ENCODE measurements at places on chromosomes 2 and 18. TPM values are rescaled to one million over a fixed set of nuclear protein-coding genes. Genes with fewer than 3 reads are reported as not detected.

CNGA3 gene
- total RNA-seq = 0.23 TPM

XDH gene
- 0.71 TPM for total RNA-seq

AOX1 gene
- total RNA-seq = 48.5 TPM

KHK gene
- 1.6 TPM for total RNA-seq

ABCG8 gene
- total RNA-seq = 0.80 TPM

CTNNA2 gene
- 0.37 TPM for total RNA-seq

USP37 gene
- 13.6 TPM for total RNA-seq

TWSG1 gene
- 55.8 TPM for total RNA-seq

FBLN7 gene
- 7.0 TPM for total RNA-seq

TNFRSF11A gene
- total RNA-seq = 4.3 TPM

DNA sequence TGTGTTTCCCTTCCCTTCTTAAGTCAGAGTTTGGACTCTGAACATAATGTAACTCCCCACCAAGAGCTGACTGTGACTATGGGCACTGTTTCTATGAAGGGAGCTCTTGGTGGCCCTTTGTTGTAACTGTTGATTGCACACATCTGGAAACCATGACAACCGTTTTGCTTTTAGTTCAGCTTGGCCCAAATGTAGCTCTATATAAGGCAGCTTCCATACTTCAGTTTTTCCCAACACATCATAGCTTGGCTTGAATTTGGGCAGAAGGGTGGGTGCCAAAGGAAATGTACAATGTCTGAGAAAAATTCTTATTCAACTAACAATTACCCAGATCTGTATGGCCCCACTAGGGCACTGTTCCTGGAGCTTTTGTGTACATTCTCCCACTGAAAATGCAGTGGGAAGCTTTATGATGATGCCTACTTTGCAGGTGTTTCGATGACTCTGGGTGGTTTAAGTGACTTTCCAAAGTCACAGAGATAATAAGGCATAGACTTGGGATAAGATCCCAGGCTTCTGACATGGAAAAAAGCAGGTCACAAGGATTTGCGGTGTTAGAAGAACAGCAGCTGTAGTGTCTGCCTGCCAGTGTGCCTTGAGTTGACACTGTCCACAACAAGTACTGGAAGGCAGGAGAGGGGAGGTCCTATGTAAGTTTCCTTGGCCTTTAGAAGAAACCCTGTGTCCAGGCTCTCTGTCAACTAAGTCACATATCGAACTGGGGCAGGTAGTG lies 2.4 kb upstream of the CETN1 start:
- no peaks in the 10 kb centered on the region for H3K27me3 ChIP-seq
- H3K4me1 ChIP-seq = peaks cover 57% of the 10 kb centered on the region
- peak; percentile 98 for DNase-seq
- H3K4me3 ChIP-seq = no peak overlapping the region
- H3K36me3 ChIP-seq = no peaks in the 10 kb centered on the region

DNA sequence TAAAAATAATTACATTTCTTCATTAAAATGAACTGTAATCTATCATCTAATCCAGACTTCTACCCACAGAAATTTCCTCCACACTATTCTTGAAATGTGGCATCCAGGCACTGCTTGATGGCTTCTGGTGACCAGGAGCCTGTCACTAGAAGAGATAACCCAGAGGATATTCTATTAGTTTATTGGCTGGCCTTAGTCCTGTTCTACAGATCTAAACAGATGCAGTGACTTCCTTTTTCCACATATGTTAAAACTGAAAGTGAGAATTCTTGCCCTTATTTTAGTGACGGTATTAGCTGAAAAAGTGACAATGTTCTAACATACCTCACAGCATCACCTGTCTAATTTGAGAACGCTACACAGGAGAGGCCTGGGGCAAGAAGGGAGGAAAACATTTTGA lies 775.4 kb downstream of the TSN start:
- H3K36me3 ChIP-seq = no peaks in the 10 kb centered on the region
- no peak overlapping the region for H3K27ac ChIP-seq
- no peak for DNase-seq
- H3K27me3 ChIP-seq = no peaks in the 10 kb centered on the region
- no peak overlapping the region for H3K4me3 ChIP-seq
- H3K4me1 ChIP-seq = peaks cover 4% of the 10 kb centered on the region

DNA sequence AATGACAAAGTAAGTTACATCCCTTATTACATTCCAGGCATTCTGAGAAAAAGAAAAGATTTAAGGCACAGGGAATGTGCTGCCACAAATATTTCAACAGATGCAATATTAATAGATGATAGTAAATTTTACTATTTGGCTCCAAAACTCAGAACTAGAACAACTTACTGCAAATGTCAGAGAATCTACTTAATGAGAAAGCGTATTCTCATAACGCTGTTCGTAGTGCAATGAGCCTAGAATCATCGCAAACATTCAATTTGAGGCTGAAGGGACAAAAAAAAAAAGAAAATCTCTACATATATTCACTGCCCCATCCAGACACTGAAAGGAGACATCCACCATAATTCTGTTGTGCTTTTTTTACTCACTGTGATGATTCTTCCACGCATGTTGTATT lies 272.1 kb upstream of the DOK6 start:
- H3K27me3 ChIP-seq = no peaks in the 10 kb centered on the region
- H3K4me1 ChIP-seq = no peaks in the 10 kb centered on the region
- H3K27ac ChIP-seq = no peak overlapping the region
- no peak for DNase-seq
- no peaks in the 10 kb centered on the region for H3K36me3 ChIP-seq
- H3K4me3 ChIP-seq = no peak overlapping the region

DNA sequence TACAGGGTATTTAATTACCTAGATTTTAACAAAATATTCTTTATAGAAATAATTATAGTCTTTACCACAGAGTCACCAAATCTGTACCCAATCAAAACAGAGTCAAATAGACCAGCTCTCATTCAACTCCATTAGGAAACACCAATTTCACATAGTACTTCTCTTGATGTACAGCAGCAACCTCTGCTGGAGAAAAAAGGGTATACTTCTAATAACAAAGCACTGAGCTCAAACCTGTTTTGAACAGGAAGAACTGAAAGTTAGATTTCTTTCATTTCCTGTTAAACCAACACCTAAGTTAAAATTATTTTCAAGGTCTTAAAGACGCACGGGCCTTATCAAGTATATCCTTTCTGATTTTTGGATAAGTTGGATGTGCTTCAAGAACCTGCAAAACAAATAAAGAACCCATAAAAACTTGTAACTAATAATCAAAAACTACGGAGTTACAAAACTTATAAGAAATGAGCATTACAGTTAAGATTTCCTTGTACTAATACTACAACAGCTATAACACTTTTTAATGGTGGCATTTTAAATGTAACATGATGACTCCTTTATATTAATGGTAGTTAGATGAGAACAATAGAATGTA lies 79.0 kb downstream of the TTC21B start:
- no peaks in the 10 kb centered on the region for H3K4me1 ChIP-seq
- H3K4me3 ChIP-seq = no peak overlapping the region
- H3K36me3 ChIP-seq = peaks cover 29% of the 10 kb centered on the region
- DNase-seq = peak; percentile 79
- H3K27me3 ChIP-seq = no peaks in the 10 kb centered on the region
- H3K27ac ChIP-seq = no peak overlapping the region

GRCh38 chr2:206083602-206084438 lies 2.2 kb downstream of the INO80D start:
- peaks cover 3% of the 10 kb centered on the region for H3K36me3 ChIP-seq
- H3K4me1 ChIP-seq = no peaks in the 10 kb centered on the region
- no peaks in the 10 kb centered on the region for H3K27me3 ChIP-seq
- H3K27ac ChIP-seq = peak overlapping the region; percentile 100

DNA sequence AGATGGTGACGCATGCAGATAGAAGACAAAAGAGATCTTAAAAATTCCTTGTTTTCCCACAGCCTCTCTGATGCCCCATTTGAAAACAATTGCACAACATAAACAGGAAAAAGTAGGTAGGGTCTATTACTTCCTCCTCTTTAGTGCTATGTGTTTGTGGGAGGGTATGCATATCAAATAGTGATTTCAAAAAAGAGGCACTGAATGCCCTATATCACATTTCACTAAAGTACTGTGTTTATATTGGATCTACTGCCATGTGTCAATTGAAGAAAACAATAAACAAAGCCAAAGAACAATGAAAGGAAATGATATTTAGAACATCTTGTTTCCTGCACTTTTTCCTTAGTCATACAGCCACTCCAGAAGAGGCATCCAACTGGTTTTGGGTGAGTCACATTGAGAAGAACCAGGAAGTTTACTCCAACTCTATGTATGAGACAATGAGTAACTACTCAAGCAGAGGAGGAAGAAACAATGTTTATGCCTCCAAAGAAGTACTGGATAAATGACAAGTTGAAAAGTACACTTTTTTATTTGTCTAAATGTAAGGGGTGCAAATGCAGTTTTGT lies 583.6 kb downstream of the FBXO15 start:
- H3K27ac ChIP-seq = no peak overlapping the region
- H3K27me3 ChIP-seq = no peaks in the 10 kb centered on the region
- DNase-seq = no peak
- no peaks in the 10 kb centered on the region for H3K4me1 ChIP-seq
- H3K4me3 ChIP-seq = no peak overlapping the region

DNA sequence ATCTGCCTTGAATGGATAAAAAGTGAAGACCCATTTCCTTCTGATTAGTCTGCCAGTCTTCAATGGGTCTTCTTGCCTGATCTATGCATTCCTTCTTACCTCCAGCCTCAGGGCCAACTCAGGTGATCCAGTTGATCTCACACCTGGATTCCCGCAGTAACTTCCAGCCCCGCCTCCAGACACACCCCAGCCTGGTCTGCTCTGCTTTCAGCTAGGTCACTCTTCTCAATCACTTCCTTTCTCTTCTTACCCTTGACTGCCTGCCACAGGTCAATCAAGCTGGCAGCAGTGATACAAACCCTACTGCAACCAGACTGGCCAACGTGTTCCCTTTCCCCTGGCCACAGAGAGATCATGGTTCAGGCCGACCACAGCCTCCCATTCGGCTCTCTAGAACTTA lies 263.6 kb downstream of the ZNF516 start:
- peaks cover 20% of the 10 kb centered on the region for H3K4me1 ChIP-seq
- H3K27ac ChIP-seq = no peak overlapping the region
- no peaks in the 10 kb centered on the region for H3K36me3 ChIP-seq

DNA sequence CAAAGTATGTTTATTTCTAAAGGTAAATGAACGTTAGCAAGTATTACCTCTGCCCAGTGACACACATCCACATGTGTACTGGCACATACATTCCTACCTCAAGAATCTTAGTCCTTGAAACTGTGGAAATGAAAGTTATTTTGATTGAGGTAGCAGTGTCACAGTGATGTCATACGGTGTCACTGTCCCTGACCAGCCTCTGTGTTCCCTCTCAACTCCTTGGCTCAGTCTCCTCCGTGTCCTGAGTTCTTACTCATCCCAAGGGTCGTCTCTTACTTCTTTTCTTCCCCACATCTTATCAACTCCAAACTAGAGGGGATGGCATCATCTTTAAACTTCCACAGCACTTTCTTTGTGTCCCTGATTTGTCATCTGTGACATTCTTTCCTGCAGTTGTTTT lies 3.3 kb downstream of the NCK2 start:
- H3K27ac ChIP-seq = peak overlapping the region; percentile 43
- H3K27me3 ChIP-seq = no peaks in the 10 kb centered on the region
- no peaks in the 10 kb centered on the region for H3K36me3 ChIP-seq
- no peak overlapping the region for H3K4me3 ChIP-seq
- no peak for DNase-seq
- H3K4me1 ChIP-seq = peaks cover 15% of the 10 kb centered on the region

GRCh38 chr2:174263997-174264396 lies 15.7 kb upstream of the OLA1 start:
- H3K4me1 ChIP-seq = no peaks in the 10 kb centered on the region
- H3K27ac ChIP-seq = no peak overlapping the region
- H3K27me3 ChIP-seq = no peaks in the 10 kb centered on the region
- H3K36me3 ChIP-seq = no peaks in the 10 kb centered on the region
- no peak for DNase-seq

GRCh38 chr18:59549503-59550173 lies 147.6 kb downstream of the CCBE1 start:
- DNase-seq = no peak
- H3K27ac ChIP-seq = no peak overlapping the region
- no peaks in the 10 kb centered on the region for H3K36me3 ChIP-seq

- H3K4me1 ChIP-seq = no peaks in the 10 kb centered on the region
- H3K27ac ChIP-seq = no peak overlapping the region
- no peaks in the 10 kb centered on the region for H3K27me3 ChIP-seq
- no peaks in the 10 kb centered on the region for H3K36me3 ChIP-seq
- no peak for DNase-seq
Observed at GRCh38 chr2:16185801-16186272, 245.5 kb downstream of the MYCN start.

DNA sequence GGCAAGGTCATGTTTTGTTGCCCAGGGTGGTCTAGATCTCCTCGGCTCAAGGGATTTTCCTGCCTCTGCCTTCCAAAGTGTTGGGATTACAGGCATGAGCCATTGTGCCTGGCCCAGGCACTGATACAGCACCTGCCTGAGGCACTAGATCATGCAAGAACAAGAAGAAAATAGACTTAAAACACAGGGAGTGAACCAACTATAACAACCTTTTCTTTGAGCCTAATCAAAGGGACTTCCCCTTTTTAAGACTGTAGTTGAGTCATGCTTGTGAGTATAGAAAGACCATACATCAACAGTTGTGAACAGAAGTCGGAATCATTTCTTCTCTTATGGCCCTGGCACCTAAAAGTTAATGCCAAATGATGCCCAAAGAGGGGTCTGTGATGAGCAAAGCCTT lies 47.9 kb upstream of the MAPRE2 start:
- DNase-seq = no peak
- H3K36me3 ChIP-seq = no peaks in the 10 kb centered on the region
- H3K4me3 ChIP-seq = no peak overlapping the region
- H3K4me1 ChIP-seq = no peaks in the 10 kb centered on the region

- H3K27me3 ChIP-seq = no peaks in the 10 kb centered on the region
- peaks cover 5% of the 10 kb centered on the region for H3K36me3 ChIP-seq
- no peak overlapping the region for H3K27ac ChIP-seq
- DNase-seq = no peak
Observed at GRCh38 chr2:219281588-219281987, 2.4 kb downstream of the DNAJB2 start.

Data from lung (tissue), 17 donors.